ENCODE measurements at places on chromosomes 16 and 17. TPM values are rescaled to one million over a fixed set of nuclear protein-coding genes. Genes with fewer than 3 reads are reported as not detected.

- peak overlapping the region; percentile 86 for H3K27ac ChIP-seq
- H3K4me3 ChIP-seq, result peak overlapping the region; percentile 80
- H3K27me3 ChIP-seq, result peaks cover 48% of the 10 kb centered on the region
- DNase-seq, result no peak
- H3K4me1 ChIP-seq, result peaks cover 57% of the 10 kb centered on the region
- H3K36me3 ChIP-seq, result no peaks in the 10 kb centered on the region
These were observed 1.4 kb downstream of the SOX9 start for GRCh38 chr17:72122010-72122764.

DNA sequence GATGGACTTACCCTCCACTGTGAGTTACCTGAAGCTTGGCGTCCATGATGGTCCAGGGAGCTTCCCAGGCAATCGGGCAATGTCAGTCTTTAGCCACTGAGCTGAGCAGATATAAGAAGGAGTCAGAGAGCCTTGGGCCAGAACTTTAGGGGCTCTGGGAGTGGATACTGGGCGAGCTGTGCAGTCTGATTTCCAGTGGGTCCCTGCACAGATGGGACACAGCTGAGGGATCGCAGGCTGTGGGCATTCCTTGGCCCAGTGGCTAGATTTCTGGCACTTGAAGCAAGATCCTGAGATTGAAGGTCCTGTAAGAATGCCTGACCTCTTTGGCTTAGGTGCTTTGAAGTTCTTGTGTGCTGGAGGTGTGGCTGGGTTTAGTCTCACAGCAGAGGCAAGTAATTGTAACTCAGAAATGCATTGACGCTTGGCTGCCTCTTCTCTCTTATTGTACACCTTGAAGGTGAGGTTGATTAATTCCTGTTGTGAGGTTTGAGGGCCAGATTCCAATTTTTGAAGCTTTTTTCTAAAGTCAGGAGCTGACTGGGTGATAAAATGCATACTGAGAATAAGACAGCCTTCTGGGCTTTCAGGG is 2283.8 kb downstream of the TP53TG3F start:
- H3K36me3 ChIP-seq, result no peaks in the 10 kb centered on the region
- no peak overlapping the region for H3K27ac ChIP-seq
- no peak for DNase-seq
- H3K27me3 ChIP-seq, result no peaks in the 10 kb centered on the region
- no peak overlapping the region for H3K4me3 ChIP-seq

DNA sequence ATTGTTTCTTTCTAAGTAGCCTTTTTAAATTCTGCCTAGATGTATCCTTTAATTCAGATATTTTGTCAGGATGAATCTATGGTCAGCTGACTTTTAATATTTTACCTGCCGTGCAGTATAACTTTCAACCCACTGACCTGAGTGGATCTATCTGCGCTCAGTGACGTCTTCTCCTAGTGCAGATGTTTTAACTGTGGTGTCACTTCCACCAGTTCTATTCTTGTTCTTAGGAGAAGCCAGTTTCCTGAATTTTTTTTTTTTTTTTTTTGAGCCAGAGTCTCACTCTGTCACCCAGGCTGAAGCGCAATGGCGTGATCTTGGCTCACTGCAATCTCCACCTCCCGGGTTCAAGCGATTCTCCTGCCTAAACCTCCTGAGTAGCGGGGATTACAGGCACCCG is 5.0 kb upstream of the TM4SF5 start:
- no peak for DNase-seq
- peaks cover 4% of the 10 kb centered on the region for H3K27me3 ChIP-seq
- no peak overlapping the region for H3K4me3 ChIP-seq
- no peak overlapping the region for H3K27ac ChIP-seq
- no peaks in the 10 kb centered on the region for H3K36me3 ChIP-seq

GRCh38 chr17:57914273-57915142 is 40.7 kb downstream of the CUEDC1 start:
- no peak overlapping the region for H3K4me3 ChIP-seq
- H3K27ac ChIP-seq, result peak overlapping the region; percentile 15
- peaks cover 74% of the 10 kb centered on the region for H3K4me1 ChIP-seq
- DNase-seq, result no peak
- H3K36me3 ChIP-seq, result no peaks in the 10 kb centered on the region

DNA sequence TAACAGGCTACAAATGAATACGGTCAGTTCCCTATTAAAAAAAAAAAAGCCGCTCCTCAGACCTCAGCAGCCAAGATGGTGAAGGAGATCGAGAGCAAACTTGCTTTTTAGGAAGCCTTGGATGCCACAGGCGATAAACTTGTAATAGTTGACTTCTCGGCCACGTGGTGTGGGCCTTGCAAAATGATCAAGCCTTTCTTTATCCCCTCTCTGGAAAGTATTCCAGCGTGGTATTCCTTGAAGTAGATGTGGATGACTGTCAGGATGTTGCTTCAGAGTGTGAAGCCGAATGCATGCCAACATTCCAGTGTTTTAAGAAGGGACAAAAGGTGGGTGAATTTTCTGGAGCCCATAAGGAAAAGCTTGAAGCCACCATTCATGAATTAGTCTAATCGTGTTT is 11.8 kb upstream of the GGT6 start:
- H3K27ac ChIP-seq, result no peak overlapping the region
- DNase-seq, result no peak
- no peaks in the 10 kb centered on the region for H3K36me3 ChIP-seq
- H3K27me3 ChIP-seq, result no peaks in the 10 kb centered on the region
- no peaks in the 10 kb centered on the region for H3K4me1 ChIP-seq

DNA sequence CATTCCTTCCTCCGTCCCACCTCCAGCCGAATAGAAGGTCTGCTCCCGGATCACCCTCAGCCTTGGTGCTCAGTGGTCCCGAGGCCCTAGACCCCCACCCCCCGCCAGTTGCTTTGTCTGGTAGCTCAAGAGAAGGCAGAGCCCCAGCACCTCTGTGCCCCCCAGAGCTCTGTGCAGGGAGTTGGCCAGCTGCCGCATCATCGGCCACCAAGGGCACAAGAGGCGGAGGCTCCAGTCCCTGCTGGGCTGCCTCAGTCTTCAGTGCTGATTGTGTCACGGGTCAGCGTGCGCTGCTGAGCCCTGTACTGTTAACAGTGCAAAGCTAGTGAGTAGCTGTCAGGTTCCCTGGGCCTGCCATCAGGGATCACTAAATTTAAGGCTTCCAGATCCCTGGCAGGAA is 22.2 kb upstream of the DRG2 start:
- H3K4me1 ChIP-seq, result no peaks in the 10 kb centered on the region
- no peak overlapping the region for H3K27ac ChIP-seq
- no peaks in the 10 kb centered on the region for H3K27me3 ChIP-seq
- DNase-seq, result no peak

- H3K36me3 ChIP-seq, result peaks cover 94% of the 10 kb centered on the region
- H3K27ac ChIP-seq, result no peak overlapping the region
- H3K27me3 ChIP-seq, result no peaks in the 10 kb centered on the region
These were observed 22.0 kb downstream of the FLYWCH1 start for GRCh38 chr16:2933701-2934100.

- H3K27me3 ChIP-seq, result no peaks in the 10 kb centered on the region
- no peaks in the 10 kb centered on the region for H3K36me3 ChIP-seq
- no peak overlapping the region for H3K27ac ChIP-seq
- peaks cover 23% of the 10 kb centered on the region for H3K4me1 ChIP-seq
- H3K4me3 ChIP-seq, result no peak overlapping the region
These were observed 41.9 kb downstream of the FAM20A start for GRCh38 chr17:68559316-68559715.

DNA sequence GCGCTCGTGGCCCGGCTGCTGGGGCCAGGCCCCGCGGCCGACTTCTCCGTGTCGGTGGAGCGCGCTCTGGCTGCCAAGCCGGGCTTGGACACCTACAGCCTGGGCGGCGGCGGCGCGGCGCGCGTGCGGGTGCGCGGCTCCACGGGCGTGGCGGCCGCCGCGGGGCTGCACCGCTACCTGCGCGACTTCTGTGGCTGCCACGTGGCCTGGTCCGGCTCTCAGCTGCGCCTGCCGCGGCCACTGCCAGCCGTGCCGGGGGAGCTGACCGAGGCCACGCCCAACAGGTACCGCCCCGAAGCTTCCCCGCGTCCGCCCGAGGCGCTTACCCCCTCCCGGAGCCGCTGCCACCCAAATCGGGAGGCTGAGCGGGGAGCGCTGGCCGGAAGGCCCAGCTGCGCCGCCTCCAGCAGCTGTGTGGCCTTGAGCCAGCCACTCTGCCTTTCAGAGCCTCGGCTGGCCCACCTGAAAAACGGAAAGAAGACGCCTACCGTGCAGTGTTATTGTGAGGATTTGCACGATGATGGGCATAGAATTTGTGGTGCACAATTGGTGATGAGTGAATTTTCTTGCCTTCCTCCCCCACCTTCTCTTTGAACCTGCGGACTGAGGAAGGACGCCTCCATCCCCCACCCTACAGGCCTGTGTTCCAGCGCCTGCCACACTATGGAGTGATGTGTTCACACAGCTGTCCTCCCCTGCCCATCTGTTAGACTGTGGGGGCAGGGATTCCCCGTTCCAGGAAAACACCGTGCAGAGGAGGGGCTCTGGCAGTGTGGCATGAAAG is 523 bp downstream of the NAGLU start:
- DNase-seq, result peak; percentile 88
- peak overlapping the region; percentile 48 for H3K4me3 ChIP-seq
- H3K27me3 ChIP-seq, result no peaks in the 10 kb centered on the region
- peaks cover 35% of the 10 kb centered on the region for H3K36me3 ChIP-seq
- H3K4me1 ChIP-seq, result peaks cover 26% of the 10 kb centered on the region

DNA sequence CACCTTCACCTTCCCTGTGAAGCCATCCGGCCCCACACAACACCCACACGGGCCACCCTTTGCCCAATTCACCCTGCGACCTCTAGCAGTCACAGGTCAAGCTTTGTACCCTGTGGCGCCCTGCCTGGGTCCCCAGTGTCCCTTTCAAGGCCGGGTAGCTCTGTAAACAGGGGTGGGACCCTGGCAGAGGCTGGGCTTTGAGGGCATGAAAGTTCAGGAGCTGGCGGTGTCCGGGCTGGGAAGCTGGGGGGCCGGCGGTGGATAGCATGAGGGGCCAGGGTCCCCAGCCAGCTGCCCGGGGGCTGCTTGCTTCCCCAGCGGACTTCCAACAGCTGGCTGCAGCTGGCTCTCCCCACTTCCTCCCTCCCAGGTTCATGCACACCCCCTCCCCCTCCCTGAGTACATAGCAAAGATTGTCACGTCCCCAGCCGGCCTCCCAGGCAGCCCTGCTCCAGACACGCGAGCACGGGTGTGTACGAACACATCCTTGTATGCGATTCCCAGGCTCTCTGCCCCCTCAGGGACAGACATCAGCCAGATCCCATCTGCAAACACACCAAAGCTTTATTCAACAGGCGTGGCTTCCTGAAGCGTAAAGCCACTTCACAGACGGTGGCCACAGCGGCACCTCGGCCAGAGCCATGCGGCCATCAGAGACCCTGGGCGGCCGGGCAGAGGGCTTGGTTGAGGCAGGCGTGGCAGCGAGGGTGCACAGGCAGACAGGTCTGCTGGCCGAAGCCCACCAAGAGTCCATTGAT is 8.2 kb downstream of the NTHL1 start:
- H3K27ac ChIP-seq, result peak overlapping the region; percentile 93
- peak overlapping the region; percentile 57 for H3K4me3 ChIP-seq
- H3K4me1 ChIP-seq, result peaks cover 99% of the 10 kb centered on the region
- H3K36me3 ChIP-seq, result peaks cover 40% of the 10 kb centered on the region
- peak; percentile 93 for DNase-seq

Gene XAF1
- polyA plus RNA-seq, result 12.4 TPM

Gene CPHXL2
- polyA plus RNA-seq, result not detected

Gene CDH11
- polyA plus RNA-seq, result 3.2 TPM

Gene SCIMP
- polyA plus RNA-seq, result 1.0 TPM

Gene HEXIM1
- polyA plus RNA-seq, result 11.0 TPM

Data from heart right ventricle (tissue), 16 donors.